ENCODE measurements at places on chromosomes 16 and 17. TPM values are rescaled to one million over a fixed set of nuclear protein-coding genes. Genes with fewer than 3 reads are reported as not detected.
A peak's percentile ranks its signal among the peaks of the same experiment; 100 is the strongest.

Gene CTRB2
- not detected for total RNA-seq

- no peak for ATAC-seq
Observed at GRCh38 chr16:66910175-66910940, 8.3 kb downstream of the CDH16 start.

DNA sequence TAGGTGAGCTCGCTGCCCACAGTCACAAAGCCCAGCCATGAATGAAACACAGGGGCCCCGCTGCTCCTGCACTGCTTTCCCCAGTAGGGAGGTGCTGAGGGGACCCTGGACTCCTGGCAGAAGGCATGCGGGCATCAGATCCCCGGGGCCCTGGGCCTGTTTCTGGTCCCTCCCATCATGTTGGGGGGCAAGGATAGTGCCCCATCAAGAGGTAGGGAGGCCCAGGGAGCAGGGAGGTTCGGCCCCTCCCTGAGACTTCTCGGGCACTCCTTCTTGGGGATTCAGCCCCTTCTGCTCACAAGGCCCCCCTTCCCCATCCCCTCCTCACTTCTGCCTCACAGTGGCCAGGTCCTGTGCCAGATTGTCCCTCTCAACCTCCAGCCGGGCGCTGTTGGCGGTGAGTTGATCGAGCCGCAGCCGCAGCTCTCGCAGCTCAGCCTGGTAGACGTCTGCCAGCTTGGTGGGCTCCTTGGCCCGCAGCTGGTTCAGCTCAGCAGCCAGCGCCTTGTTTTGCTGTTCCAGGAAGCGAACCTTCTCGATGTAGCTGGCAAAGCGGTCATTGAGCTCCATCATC is 515 bp downstream of the GFAP start:
- ATAC-seq = no peak

DNA sequence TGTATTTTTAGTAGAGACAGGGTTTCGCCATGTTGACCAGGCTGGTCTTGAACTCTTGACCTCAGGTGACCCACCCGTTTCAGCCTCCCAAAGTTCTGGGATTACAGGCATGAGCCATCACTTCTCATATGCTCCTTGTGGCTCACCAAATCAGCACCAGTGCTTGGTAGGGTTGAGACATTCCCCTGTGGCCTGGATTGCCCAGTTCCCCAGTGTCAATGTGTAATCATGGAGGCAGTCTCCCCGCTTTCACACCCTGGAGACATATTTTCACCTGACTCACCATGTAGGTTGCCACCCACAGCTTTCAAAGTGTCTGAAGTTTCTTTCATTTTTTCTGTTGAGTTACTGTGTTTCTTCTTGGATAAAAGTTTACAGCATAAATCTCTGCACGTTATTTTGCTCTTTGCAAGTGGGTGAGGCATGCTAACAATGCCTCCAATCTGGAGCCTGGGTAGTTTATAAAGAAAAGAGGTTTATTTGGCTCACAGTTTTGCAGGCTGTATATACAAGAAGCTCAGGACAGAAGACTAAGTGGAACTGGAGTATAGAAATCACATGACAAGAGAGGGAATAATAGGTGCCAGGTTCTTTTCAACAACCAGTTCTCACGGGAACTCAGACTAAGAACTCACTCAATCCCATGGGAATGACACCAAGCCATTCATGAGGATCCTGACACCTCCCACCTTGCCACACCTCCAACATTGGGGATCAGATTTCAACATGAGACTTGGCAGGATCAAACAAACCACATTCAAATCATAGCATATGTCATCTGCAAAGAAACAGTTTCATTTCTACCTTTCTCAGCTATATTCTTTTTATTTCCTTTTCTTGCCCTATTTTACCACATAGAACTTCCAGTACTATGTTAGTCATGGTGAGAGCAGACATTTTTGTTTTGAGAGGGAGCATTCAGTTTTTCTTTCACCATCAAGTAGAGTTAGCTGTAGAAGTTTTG is 113.2 kb downstream of the PHKB start:
- ATAC-seq = peak; percentile 90

Gene NEUROD2
- not detected for total RNA-seq

- ATAC-seq = peak; percentile 98
Observed at GRCh38 chr17:61568219-61569072, 22.6 kb downstream of the NACA2 start.

DNA sequence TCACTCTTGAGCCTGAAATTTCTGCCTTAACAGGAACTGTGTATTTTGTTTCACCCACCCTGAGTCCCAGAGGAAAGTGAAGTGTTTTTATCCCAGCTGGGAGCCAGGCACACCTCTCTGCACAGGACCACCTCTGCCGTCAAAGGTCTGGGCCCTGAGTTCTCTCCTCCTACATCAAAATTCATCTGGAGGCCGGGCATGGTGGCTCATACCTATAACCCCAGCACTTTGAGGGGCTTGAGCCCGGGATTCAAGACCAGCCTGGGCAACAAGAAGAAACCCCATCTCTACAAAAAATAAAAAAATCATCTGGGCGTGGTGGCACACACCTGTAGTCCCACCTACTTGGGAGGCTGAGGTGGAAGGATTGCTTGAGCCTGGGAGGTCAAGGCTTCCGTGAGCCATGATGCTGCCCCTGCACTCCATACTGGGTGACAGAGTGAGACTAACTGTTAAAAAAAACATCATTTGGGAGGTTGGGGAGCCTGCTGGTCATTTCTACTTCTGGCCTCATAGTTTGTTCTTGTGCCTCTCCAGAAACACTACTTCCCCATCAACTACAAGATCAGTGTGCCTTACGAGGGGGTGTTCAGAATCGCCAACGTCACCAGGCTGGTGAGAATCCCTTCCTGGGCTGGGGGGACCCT is 9.8 kb downstream of the IL34 start:
- no peak for ATAC-seq

GRCh38 chr17:35969558-35970380 is 11.5 kb downstream of the CCL16 start:
- peak; percentile 68 for ATAC-seq

Gene MILR1
- 3.5 TPM for total RNA-seq

Gene UNC13D
- total RNA-seq = 26.0 TPM

- ATAC-seq = peak; percentile 71
Observed at GRCh38 chr17:76014100-76014924, 12.8 kb downstream of the EVPL start.

DNA sequence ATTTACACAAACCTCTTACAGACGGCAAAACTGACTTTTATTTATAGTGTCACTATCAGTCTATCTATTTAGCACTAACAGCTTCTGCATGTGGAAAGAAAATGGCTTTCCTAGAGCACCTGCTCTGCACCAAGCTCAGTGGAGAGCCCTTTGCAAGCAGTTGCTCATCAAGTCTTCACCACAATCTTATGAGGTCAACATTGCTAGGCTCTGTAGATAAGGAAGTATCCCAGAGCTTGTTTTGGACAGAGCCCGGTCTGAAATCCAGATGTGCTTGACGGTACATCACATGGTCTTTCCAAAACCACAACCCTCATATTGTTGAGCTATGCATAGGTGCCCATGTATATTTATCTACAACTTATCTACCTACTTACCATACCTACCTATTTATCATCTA is 572.7 kb upstream of the CDH5 start:
- ATAC-seq = no peak

DNA sequence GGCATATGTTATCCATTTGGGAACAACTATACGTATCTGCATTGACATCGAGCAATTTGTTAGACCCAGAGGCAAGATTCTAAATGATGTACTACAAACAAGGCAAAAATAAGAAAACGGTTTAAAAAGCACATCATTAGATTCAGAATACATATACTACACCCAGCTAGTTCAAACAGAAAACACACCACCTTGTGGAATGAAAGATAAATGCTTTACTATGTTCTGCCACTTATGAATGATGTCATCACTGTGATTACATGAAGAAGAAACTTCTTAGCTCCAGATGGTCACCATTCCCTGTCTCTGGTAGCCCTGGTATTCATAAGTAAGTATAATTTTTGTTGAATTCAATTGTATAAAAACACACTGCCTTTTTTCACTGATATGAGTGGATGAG is 7.8 kb downstream of the NACA2 start:
- ATAC-seq = peak; percentile 76

DNA sequence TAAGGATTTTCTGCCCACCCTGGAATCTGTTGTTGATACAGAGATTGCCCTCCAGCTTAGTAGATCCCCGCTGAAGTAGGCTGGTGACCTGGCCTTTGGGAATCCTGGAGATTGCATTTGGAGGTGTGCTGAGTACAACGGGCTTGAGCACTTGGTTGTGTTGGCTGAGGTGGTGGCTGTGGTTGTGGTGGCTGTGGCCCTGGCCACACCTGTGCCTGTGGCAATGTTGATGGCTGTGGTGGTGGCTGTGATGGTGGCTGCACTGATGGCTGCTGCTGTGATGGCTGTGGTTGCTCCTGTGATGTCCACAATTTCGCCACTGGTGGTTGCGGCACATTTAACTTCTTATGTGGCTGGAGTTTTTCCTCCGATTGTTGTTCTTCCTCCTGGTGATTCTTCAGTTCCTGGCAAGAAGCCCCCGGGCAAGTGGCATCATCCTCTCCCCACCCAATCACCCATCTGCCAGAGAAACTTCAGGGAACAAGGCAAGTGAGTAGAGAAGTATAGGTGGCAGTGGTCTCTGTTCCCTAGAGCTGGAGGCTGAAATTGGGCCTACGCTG is 4.2 kb downstream of the CCDC200 start:
- ATAC-seq = no peak

Gene CCL13
- 0.24 TPM for total RNA-seq

DNA sequence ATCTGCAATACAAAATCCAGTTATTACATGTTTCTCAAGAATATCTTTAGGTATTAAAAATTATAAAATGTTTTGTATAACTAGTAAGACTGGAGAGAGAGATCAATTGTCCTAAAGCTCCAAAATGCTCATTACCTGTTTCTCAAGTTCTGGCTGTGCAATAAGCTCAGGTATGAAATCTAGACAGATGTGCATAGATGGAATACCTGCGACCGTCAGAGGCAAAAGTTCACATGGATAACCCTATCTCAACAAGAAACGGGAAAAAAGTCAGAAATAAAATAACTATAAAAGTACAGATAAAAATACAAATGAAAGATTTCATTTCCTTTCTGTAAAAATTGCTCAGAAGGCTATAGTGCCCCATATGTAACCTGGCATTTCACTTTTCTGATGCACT is 5.8 kb upstream of the BRIP1 start:
- ATAC-seq = no peak

GRCh38 chr16:82603784-82604411 is 22.9 kb upstream of the CDH13 start:
- peak; percentile 46 for ATAC-seq

Gene HOXB13
- total RNA-seq = not detected

Data from esophagus mucosa (tissue), 1 donor.